Activated T-helper 1 cell treated with anti-CD3 and anti-CD28 coated beads, Interleukin-12 subunit alpha, Interleukin-12 subunit beta, Interleukin-2, Interleukin-4 antibody, amounts not matched to agents 30 ng/mL and 10 ng/mL and 1 ng/mL, durations not matched to agents 14 hours and 24 hours and 36 hours (primary cell): ENCODE measurements at places on chromosomes 4 and X.
A peak's percentile ranks its signal among the peaks of the same experiment; 100 is the strongest.

GRCh38 chr4:2797545-2798305 lies 4.8 kb downstream of the SH3BP2 start:
- no peak for DNase-seq
- H3K4me3 ChIP-seq, result peak overlapping the region; percentile 87
- peak overlapping the region; percentile 92 for H3K27ac ChIP-seq
- H3K27me3 ChIP-seq, result no peaks in the 10 kb centered on the region
- H3K36me3 ChIP-seq, result peaks cover 13% of the 10 kb centered on the region

- no peaks in the 10 kb centered on the region for H3K36me3 ChIP-seq
- no peaks in the 10 kb centered on the region for H3K27me3 ChIP-seq
- no peaks in the 10 kb centered on the region for H3K4me1 ChIP-seq
Observed at GRCh38 chr4:144421839-144422565, 224.0 kb upstream of the HHIP start.

DNA sequence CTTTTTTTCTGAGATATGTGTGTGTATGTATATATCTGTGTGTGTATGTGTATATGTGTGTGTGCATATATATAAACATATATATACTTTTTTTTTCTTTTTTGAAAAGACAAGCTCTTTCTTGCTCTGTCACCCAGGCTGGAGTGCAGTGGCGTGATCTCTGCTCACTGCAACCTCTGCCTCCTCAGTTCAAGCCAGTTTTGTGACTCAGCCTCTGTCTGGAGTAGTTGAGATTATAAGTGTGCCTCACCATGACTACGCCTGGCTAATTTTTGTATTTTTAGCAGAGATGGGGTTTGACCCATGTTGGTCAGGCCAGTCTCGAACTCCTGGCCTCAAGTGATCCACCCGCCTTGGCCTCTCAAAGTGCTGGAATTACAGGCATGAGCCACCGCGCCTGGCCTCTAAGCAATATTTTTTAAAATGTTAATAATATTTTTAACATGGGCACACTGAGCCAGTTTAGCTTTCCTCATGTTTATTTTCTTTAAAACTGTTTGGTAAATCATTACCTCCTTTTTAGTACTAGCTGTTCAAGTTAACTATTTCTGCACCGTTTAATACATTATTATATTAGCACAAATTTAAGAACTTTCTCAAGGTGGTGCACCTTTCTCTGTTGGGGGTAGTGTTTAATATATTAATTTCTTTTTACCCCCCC lies 33.3 kb downstream of the BBS12 start:
- H3K27ac ChIP-seq, result no peak overlapping the region
- H3K36me3 ChIP-seq, result peaks cover 6% of the 10 kb centered on the region
- no peak for DNase-seq
- no peak overlapping the region for H3K4me3 ChIP-seq

DNA sequence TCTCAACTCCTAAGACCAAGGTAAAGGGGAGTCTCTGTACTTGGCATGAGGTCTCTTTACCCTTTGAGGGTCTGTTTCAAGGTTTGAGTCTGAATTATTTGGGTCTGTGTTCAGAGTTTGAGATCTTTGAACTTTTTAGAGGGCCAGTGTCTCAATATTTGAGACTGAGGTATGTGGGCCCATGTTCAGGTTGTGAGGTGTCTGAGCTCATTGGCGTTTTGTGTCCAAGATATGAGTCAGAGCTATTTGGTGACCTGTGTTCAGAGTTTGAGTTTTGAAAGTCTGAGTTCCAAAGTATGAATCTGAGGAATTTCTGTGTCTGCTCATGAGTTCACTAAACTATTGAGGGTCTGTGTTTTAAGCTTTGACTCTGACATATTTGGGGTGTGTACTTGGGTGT lies 36.7 kb upstream of the PAGE4 start:
- H3K4me3 ChIP-seq, result no peak overlapping the region
- no peaks in the 10 kb centered on the region for H3K36me3 ChIP-seq
- H3K27ac ChIP-seq, result no peak overlapping the region

DNA sequence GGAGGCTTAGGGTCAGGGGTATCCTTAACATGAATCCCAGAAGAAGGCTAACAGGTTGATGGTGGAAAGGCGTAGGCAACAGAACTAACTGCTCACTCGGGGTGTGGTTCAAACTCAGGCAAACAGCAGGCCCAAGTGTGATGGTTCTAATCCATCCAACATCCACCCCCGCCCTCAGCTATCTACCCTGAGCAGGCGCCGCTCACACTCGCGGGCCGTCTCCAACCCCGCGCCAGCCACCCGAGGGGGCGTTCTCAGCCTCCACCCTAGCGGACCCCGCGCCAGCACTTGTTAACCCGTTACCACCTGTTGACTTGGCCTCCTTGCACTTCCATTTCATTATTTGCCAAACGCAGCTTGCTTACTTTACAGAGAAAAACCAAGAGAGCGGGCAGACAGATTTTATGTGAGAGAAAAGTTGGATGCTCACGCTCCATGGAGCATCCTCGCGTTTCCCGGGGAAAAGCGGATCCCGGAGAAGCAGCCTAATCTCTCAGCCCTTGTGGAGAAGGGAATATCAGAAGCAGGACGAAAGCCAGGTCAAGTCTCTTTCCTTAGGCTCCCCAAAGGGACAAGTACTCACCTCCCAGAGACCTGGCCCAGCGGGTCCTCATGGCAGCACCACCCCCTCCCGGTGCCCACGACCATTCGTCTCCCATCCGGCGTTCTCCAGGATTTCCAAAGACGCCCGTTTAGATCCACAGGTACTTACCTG lies 773 bp downstream of the SNCA start:
- H3K4me1 ChIP-seq, result peaks cover 33% of the 10 kb centered on the region
- H3K36me3 ChIP-seq, result peaks cover 7% of the 10 kb centered on the region
- DNase-seq, result no peak
- H3K4me3 ChIP-seq, result peak overlapping the region; percentile 80

- DNase-seq, result peak; percentile 76
- H3K27me3 ChIP-seq, result no peaks in the 10 kb centered on the region
- H3K4me3 ChIP-seq, result peak overlapping the region; percentile 84
- H3K27ac ChIP-seq, result peak overlapping the region; percentile 92
Observed at GRCh38 chrX:46446727-46447378, 98.4 kb downstream of the ZNF674 start.

DNA sequence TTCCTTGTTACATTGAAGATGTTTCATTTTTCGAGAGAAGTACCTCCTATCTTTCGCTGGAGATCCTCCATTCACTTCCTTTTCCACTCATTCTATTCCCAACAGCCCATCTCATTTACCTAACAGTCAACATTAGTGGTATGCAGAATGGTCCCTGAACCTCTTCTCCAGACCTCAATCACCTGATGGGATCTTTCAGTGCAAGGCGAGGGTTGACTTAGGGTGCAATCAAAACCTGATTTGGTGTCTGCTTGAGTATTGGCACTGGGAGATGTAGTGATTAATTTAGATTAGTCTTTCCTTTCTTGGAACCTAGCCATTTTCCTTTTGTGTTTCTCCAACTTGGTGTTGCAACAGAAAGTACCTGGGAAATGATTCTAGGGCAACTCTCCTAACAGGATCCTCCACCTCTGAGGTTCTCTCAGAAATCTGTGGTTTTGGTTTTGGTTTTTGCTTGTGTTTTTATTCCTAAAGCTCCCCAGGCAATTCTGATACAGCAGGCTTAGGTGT lies 18.4 kb downstream of the DDX3X start:
- peaks cover 24% of the 10 kb centered on the region for H3K36me3 ChIP-seq
- no peaks in the 10 kb centered on the region for H3K27me3 ChIP-seq
- H3K4me3 ChIP-seq, result no peak overlapping the region

GRCh38 chr4:115113506-115114106 lies at the start of gene NDST4:
NDST4 (minus strand) TSS chr4:115113620; CDS start chr4:115077036, 36,584 bp downstream.
- no peaks in the 10 kb centered on the region for H3K36me3 ChIP-seq
- no peak within 1 kb of the TSS for H3K4me3 ChIP-seq
- no peak within 1 kb of the TSS for H3K27ac ChIP-seq
- no peaks in the 10 kb centered on the region for H3K4me1 ChIP-seq

GRCh38 chr4:26803211-26803861 lies 57.3 kb upstream of the STIM2 start:
- H3K27ac ChIP-seq, result no peak overlapping the region
- H3K4me3 ChIP-seq, result no peak overlapping the region
- no peaks in the 10 kb centered on the region for H3K27me3 ChIP-seq

DNA sequence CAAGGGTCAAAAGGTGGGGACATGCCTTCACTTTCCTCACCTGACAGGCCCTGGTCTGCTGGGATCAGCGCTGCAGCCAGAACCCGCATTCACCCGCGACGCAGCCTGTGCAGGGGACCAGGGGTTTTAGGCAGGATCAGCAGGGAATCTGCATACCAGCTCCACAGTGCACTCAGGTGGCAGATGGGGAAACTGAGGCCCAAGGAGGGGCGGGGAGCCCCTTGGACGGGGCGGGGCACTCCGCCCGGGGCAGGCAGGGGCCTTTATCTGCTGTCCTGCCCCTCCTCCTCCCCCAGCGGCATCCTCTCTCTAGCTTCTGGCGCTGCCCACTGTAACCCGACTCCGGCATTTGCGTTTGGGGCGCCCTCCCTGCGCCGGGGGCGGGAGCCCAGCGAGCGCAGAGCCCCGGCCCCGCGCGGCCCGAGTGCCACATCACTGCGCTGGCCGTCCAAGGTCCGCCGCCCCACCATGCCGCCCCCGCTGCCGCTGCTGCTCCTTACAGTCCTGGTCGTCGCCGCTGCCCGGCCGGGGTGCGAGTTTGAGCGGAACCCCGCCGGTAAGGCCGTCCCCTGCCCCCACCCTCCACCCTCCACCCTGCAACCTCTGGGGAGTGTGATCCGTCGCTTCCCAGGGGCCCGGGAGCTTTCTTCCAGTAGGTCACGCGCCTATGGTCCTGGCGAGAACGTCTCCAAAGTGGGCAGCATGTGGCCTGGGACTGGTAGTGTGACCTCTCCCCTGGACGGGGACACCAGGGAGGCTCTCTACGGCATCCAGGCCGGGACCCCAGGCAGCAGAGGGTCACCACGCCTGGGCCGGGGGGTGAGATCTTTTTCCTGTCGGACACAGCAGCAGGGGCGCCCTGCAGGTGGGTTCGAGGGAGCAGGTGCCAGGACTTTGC lies at the start of gene CPZ:
TSS of gene CPZ (plus strand) at position 400 of the 898 bp plus-strand sequence. CDS start at position 469, 69 bp downstream.
- H3K27ac ChIP-seq, result no peak within 1 kb of the TSS
- H3K36me3 ChIP-seq, result no peaks in the 10 kb centered on the region
- peaks cover 13% of the 10 kb centered on the region for H3K27me3 ChIP-seq
